RCC 7860 (cell line): ENCODE measurements at places on chromosomes 3 and 15.

DNA sequence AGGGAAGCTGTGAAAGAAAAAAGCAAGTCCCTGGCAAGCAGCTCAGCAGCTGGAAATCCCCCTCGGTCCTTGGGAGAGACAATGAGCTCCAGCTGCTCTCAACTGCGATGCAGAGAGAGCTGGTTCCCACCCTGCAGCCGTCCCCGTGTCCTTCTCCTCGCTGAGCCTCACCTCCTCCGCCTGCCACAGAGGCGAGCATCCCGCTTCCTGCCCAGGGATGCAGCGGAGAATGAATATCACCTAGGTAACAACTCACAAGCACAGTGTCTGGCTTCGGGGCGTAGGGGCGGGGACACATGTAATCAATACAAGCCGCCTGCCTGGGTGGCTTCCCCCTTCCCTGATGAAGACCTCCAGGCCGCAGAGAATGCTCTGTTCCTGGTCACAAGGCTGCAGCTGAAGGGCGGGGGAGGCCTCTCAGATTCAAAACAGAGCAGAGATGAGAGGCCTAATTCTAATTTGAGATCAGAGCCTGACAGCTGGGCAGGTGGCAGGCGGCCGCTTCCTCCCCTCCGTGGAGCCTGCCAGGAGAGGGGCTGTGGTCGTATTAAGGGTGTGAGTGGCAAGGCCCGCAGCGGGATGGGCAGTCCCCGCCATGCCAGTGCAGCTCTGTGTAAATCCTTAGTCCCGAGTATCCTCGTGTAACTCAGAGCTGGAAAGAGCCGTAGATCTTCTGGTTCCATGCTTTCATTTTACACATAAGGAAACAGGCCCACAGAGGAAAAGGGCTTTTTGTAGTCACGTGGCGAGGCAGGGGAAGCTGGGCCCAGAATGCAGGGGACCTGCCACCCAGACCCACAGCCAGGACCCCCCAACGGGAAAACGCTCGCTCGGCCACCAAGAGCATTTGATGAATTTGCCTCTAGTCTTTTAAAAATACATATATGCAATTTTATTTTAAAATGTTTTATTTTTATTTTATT lies 24.3 kb downstream of the ZDHHC19 start:
- DNase-seq, result no peak

DNA sequence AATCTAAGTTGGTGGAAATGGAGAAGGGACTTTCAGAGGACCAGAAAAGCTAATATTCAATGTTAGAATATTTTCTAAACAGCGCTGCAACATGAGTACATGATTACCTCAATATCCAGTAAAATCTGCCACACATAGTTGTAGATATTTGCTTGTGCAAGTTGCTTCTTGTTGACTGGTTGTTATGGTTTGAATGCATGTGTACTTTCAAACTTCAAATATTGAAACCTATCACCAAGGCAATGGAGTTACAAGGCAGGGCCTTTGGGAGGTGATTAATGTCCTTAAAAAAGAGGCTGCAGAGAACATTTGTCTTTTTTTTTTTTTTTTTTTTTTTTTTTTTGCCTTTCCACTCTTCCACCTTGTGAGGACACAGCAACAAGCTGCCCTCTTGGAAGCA lies 49.9 kb downstream of the TMCO5A start:
- DNase-seq, result no peak

GRCh38 chr3:180705619-180706018 lies 26.3 kb upstream of the CCDC39 start:
- no peak for DNase-seq

- DNase-seq, result peak; percentile 22
Observed at GRCh38 chr3:161559177-161559998, 62.8 kb downstream of the OTOL1 start.
